ENCODE measurements at places on chromosomes 16 and 17.
A peak's percentile ranks its signal among the peaks of the same experiment; 100 is the strongest.

DNA sequence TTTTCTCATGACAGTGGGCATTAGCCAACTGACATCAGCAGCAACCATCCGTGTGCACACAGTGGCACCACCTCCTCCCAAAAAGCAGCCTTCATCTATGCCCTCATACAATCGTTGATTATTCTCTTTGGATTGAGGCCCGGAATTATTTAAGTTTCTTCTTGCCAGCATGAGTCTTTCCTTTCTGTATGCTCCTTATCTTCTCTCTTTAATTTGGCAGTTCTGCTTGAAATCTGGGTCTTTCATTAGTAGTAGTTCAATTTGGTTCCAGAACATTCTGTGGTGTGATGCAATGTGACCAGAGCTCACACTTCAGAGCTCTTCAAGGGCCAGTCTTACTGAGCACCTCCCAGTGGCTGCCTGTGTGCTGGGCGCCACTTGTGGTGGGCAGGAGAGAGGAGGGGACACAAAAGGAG is 52.2 kb upstream of the STH start:
- DNase-seq: no peak

- DNase-seq: no peak
Measured at GRCh38 chr17:10741416-10742135, 11.8 kb upstream of the TMEM220 start.

GRCh38 chr17:32426894-32427293 is 17.4 kb upstream of the PSMD11 start:
- no peak for DNase-seq

DNA sequence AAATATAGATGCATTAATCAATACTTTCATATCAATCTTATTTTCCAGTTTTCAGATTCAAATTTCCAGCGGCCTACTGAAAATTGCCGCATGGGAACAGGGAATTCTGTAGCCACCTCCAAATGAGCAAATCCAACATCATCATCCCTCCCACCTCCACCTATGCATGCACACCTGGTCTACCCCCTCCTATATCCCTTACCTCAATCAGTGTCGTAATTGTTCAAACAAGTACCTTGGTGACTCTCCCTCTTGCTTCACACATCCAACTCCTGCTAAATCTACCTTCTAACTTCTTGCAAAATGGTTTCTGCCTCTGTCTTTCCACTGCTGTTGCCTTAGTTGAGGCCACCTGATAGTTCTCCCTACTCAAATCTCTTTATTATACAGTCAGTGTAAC is 160.1 kb downstream of the SOX9 start:
- no peak for DNase-seq

GRCh38 chr17:49198211-49198610 is 12.2 kb downstream of the GNGT2 start:
- DNase-seq: no peak

GRCh38 chr17:39745335-39746144 is 7.8 kb downstream of the GRB7 start:
- DNase-seq: no peak

- no peak for DNase-seq
Measured at GRCh38 chr16:27985981-27986380, 77.5 kb downstream of the GSG1L start.

DNA sequence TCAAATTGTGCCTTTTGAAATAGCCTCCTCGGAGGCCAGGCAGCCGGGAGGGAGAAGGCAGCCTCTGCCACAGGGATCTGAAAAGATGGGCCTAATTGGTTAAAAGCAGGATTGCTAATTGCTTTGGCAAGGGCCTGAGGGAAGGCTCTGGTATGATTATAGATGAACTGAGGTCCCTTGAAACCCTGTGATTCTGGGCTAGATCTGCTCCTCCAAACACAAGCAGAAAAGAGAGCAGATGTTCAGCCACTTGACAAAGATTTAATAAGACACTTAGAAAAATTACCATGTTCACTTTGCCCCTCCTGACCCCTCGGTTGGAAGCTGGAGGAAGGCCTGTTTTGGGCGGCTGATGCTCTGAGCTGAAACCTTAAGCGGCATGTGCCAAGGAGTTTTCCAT is 209.5 kb upstream of the MPHOSPH6 start:
- no peak for DNase-seq

DNA sequence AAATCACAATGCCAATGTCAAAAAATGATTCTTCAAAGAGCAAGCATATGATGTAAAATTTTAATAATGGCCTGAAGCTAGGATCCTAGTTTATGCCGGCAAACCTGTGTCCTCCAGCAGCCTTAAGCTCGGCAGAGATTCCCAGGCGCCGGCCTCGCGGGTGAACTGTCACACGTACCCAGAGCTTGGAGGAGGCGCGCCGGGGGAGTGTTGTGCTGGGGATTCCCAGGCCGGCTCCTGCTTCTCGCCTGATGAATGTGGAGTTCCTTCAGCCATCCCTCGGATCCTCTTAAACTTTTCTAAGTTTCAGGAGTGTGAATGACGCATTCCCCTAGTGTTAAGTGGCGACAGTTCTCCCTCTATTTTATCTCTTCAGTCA is 19.1 kb upstream of the NTN1 start:
- no peak for DNase-seq

GRCh38 chr17:69232650-69233049 is 4.0 kb upstream of the ABCA10 start:
- DNase-seq: no peak

GRCh38 chr16:68659412-68660358 is 14.6 kb downstream of the CDH3 start:
- DNase-seq: no peak

DNA sequence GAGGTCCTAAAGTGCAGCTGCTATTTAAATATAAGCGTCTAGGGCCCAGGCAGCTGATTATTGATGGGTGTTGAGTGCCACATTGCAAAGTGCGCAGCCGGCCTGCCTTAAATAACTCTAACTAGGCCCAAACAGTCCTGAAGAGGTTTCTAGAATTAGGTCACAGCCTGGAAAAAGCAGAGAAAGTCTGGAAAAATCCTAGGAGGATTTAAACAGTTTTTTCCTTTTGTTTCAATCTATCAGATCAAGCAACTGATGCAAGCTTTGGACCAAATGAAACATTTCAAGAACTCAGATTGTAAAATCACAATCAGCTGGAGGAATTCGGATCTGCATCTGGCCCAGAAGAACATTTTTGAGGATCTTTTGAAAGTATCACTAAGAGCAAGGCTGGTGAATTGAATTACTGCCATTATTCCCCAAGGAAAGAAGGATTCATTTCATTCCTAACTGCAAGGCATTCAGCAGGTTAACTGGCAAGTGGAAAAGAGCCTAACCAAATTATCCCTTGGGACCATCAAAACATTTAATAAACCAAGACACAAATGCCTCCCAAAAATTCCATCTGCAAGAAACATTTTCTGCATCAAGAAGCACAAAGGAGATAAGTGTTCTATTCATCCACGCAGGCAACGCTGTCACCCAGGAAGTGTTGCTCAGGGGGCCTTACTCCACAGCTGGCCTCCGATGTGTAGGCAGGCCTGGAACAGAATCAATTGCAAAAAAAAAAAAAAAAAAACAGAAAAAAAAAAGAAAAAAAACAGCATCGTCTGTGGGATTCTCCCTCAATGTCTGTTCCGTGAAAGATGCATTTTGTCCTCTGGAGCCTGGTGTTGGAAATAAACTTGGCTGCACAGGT is 46.1 kb downstream of the IRX3 start:
- no peak for DNase-seq

GRCh38 chr16:84931107-84931494 is 80.2 kb downstream of the ZDHHC7 start:
- DNase-seq: no peak

- DNase-seq: no peak
Measured at GRCh38 chr17:45968732-45969131, 30.3 kb upstream of the STH start.

- DNase-seq: no peak
Measured at GRCh38 chr17:72233986-72234385, 113.2 kb downstream of the SOX9 start.

DNA sequence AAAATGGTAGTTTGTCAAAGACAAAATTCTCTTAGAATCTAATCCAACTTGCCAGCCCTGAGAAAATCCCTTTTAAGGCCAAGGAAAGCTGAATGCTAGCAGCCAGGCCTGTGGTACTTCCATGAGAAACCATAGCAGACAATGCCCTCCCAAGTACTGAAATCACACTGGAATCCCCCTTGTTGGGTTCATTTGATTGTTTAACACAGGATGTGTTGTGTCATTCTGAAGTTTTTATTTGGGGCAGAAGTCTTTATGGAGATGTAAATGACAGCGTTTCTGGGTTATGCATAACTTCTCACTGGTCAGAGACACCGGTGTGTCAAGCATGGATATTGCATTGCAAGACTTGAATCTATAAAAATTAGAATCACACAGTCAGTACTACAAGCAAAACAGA is 6.0 kb upstream of the ARL2BP start:
- no peak for DNase-seq

GRCh38 chr17:46771561-46772474 is 46.7 kb downstream of the WNT3 start:
- peak; percentile 11 for DNase-seq

DNA sequence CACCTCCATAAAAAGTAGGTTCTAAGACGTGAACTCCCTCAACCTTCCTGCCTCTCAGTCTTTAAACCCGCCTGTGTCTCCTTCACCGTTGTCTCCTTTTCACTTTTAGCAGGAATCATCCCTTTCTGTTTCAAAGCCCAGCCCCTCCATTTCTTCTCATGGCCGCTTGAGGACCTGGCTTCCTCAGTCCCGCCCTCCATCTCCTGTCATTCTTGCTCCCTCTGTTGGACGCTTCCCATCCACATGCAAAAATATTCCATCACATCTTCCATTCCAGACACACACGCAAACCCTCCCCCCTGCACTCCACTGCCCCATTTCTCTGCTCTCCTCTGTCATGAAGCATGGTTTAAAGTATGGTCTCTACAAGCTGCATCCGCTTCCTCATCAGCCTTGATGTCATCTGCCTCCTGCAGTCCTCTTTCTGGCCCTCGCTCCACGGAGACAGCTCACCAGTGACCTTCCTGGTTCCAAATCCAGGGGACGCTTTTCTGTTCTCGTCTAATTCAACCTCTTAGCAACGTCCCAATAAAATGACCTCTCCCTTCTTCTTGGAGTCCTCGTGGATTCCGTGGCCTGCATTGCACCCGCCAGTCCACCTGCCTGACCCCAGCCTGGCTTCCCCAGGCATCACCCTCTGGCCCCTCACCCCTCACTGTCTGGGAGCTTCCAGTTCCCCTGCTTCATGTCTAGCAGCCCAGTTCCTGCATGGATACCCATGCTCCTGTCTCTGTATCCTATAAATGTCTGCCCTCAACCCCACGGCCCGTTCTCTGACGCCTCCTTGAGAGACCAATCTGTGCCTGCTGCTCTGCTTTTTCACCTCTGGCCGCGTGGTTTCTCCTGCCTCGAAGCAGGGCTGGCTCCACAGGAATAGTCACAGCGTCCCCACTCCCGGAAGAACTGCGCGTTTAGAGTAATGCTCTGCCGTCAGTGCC is 26.2 kb downstream of the ANKRD40 start:
- DNase-seq: peak; percentile 42

GRCh38 chr16:7614021-7614795 is 281.6 kb downstream of the RBFOX1 start:
- no peak for DNase-seq

DNA sequence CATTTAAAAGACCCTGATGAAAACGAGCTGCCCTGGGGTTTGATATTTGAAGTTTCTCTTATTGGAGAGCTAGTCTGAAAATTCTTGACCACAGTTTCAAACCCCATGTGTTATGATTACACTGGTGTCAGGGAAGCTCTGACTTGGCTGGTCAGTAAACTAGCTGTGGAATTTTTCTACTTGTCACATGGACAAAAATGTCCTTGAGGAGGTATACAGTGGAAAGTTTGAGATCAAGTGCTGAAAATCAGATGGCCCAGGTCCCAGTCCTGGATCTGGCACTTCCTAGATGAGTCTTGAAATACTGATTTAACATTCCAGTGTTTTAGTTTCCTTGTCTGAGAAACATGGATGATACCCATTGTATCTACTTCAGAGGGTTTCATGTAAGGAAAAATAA is 30.7 kb upstream of the SOX9 start:
- DNase-seq: no peak

GRCh38 chr16:87693827-87694226 is 72.0 kb downstream of the KLHDC4 start:
- no peak for DNase-seq

DNA sequence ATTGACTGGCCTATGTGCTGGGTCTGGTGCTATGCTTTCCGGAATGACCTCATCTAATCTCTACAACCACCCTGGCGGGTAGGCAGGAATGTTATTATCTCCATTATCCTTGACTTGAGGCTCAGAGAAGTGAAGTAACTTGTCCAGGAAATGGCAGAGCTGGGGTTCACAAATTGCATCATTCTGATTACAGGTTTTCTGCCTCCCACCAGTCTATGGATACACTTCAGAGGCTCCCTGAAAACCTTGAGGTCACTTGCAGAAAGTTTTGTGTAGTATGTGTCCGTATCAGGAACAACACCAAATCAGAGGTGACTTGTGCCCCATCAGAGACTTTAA is 19.1 kb downstream of the NOD2 start:
- DNase-seq: no peak

DNA sequence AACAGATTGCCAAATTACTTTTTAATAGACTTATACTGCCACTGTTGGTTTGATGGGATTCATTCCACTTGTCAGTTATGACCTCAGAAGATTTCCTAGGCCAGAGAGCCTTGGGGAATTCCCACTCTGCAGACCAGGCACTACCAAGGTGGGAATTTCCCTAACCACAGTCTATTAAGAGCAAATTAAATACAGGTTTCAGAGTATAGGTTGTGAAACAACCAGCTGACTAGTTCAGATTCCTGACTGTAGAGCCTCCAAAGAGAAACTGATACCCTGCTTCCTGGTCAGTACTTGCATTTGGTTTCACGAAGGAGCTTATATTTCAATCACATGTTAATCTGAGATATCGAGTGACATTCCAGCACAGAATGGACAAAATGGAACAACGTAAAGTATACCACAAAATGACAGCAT is 186.5 kb downstream of the STX8 start:
- DNase-seq: no peak

GRCh38 chr17:47808036-47808829 is 13.4 kb downstream of the OSBPL7 start:
- no peak for DNase-seq

DNA sequence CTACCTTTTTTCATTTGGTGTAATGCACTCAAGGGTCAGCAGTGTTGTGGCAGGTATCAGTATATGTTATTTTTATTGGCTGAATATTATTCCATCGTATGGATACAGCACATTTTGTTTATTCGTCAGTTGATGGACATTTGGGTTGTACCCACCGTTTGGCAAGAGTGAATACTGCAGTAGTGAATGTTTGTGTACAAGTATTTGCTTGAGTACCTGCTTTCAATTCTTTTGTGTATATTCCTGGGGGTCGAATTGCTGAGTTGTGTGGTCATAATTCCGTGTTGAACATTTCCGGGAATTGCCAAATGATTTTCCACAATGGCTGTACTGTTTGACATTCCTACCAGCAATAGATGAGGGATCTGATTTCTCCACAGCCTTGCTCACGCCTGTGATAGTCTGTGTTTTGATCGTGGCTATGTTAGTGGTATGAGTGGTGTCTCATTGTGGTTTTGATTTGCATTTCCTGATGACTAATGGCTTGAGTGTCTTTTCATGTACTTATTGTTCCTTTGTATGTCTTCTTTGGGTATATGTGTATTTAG is 108.4 kb downstream of the OR1D5 start:
- no peak for DNase-seq

All from NCI-H345 (cell line).